Left ventricle myocardium superior (tissue), 1 donor: ENCODE measurements at places on chromosomes 12 and 14.
A peak's percentile ranks its signal among the peaks of the same experiment; 100 is the strongest.

- DNase-seq = peak; percentile 33
Observed at GRCh38 chr12:57107456-57108155, 3.6 kb downstream of the STAT6 start.

DNA sequence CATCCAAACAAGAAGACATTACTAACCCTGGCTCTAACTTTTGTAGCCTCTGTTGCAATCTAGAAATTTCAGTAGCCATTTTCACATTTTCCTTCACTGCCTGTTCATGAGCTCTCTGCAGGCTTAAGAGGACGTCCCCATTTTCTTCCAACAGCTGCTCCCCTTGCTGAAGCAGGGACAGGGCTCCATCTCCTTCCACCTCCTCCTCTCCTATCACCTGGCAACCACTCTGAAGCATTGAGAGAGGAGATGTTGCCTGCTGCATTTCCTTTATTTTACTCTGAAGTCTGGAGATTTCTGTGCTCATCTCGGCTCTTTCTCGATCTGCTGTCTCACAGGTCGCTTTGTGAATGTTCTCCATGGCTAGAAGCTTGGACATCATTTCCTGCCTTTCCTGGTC, 73.3 kb downstream of the NIN start:
- DNase-seq = no peak

GRCh38 chr12:125228519-125229260, 163.5 kb downstream of the AACS start:
- DNase-seq = no peak

DNA sequence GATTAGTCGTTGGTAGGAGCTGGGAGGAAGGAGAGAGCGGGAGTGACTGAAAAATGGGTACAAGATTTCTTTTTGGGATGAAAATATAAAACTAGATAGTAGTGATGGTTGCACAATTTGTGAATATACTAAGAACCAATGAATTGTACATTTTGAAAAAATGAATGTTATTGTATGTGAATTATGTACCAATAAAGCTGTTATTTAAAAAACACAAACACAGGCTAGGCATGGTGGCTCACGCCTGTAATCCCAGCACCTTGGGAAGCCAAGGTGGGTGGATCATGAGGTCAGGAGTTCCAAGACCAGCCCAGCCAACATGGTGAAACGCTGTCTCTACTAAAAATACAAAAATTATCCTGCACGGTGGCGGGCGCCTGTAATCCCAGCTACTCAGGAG, 32.1 kb downstream of the PPP1R13B start:
- DNase-seq = no peak

DNA sequence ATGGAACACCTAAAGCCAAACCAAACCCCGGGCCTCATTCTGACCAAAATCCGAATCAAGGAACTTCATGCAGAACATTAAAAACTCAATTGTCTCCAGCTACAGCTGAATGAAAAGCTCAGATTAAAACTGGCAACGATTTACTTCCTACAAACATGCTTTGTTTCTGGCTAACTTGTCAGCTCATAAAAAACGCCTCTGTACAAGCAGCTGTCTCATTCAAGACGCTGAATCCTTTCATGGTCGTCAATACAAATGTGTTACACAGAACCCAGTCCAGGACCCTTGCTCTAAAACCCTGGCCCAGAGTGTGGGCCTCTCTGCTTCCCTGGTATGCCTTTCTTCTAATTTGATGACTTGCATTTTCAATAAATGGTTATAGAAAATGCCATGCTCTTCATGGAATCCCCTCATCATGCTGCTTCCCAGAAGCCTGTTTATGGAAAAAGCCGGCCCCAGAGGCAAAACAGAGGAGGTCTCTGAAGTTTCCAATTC, 183.1 kb downstream of the PHLDA1 start:
- no peak for DNase-seq

GRCh38 chr14:105414456-105415371, 4.9 kb upstream of the MTA1 start:
- peak; percentile 91 for DNase-seq

- DNase-seq = no peak
Observed at GRCh38 chr14:60189923-60190840, 25.0 kb upstream of the DHRS7 start.

- peak; percentile 39 for DNase-seq
Observed at GRCh38 chr14:106436310-106436905, 910.0 kb downstream of the TMEM121 start.

- DNase-seq = no peak
Observed at GRCh38 chr14:92409043-92409442, 86.1 kb downstream of the SLC24A4 start.

DNA sequence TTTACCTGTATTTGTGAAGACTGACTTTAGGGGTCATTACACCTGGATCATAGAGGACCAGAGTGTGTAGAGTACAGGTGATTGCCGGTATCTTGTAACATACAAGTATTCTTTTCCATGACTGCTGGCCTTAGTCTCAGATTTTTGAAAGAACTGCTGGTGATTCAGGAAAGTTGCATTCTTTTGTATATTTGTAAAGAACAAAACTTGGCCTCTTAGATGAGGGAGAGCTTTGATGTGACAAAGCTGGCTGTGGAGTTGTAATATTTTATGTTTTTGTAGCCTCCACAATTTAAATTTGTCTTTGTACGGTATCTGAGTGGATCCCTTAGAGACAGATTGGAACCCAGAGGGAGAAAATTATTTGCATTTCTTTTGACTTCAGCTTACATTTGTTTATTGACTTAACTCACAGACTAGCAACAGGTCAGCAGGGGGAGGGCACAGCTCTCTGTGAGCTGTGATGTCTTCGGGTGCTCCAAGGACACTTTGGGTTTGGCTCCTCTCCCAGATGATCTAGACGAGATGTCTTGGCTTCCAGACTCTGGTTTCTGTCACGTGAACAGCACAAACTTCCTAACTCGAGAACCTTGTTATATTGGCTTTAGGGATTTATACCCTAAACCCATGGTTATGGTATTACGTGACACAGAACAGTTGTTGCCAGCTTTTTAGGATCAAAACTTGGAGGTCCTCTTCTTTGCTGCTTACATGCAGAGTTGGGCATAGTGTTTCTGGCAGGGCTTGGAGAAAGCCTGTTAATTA, 65.9 kb downstream of the DAAM1 start:
- peak; percentile 73 for DNase-seq

GRCh38 chr12:59393506-59393905, 202.3 kb upstream of the SLC16A7 start:
- no peak for DNase-seq

DNA sequence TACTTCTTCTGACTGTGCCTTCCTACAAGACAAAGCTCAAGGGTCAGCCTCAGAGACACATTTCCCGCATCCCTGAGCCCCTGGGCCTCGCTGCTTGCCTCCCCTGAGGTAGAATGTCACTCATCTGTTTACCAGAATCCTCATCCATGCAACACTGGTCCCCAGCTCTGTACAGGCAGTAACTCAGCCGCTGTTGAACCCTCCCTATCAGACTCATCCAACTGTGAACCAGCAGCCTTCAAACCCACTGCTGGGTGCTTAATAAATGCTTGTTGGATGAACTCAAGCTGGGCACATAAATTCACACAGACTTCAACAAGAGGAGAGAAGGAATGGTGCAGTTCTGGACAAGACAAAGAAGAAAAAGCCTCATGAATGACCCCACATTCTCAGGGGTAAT, 6.1 kb downstream of the NT5DC3 start:
- no peak for DNase-seq

GRCh38 chr12:2691006-2691344, 103.8 kb upstream of the FKBP4 start:
- no peak for DNase-seq
